ENCODE measurements at places on chromosomes 12 and 14.

GRCh38 chr12:13784504-13784903, 196.9 kb downstream of the GRIN2B start:
- DNase-seq: no peak

- DNase-seq: no peak
These were observed 938 bp downstream of the RALGAPA1 start for GRCh38 chr14:35808076-35808637.

GRCh38 chr12:108328420-108328819, 10.7 kb downstream of the CMKLR1 start:
- DNase-seq: no peak

GRCh38 chr12:3988519-3989217, 115.5 kb upstream of the PARP11 start:
- no peak for DNase-seq

DNA sequence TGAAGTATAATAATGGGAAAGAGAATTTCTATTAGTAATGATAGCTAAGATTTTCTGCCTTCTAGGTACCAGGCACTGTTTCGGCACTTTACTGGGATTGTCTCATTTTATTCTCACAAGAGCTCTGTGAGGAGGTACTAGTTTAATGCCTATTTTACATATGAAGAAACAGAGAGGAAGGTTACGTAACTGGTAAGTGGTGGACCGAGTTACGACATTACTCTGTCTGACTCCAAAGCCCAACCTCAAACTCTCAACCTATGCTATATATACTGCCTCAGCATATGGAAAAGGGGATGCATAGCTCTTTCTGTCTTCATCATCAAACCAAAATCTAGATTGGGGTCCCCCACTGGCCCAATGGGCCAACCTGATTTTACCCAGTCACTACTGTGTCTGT, 133.5 kb downstream of the KTN1 start:
- DNase-seq: no peak
